ENCODE measurements at places on chromosomes 7 and 10. TPM values are rescaled to one million over a fixed set of nuclear protein-coding genes. Genes with fewer than 3 reads are reported as not detected.

GRCh38 chr7:115047958-115048720 lies 126.2 kb downstream of the MDFIC start:
- DNase-seq, result no peak

Gene IFIT3
- total RNA-seq, result 9.5 TPM

- no peak for DNase-seq
These were observed 35.6 kb upstream of the SLC29A3 start for GRCh38 chr10:71283410-71283809.

- no peak for DNase-seq
These were observed 61.6 kb downstream of the GRK5 start for GRCh38 chr10:119268871-119269506.

Gene GTPBP10
- total RNA-seq, result 27.2 TPM

- DNase-seq, result peak; percentile 57
These were observed 430.8 kb downstream of the PLXNA4 start for GRCh38 chr7:132145466-132145865.

- DNase-seq, result peak; percentile 33
These were observed 28.2 kb downstream of the ZCCHC24 start for GRCh38 chr10:79417266-79417665.

DNA sequence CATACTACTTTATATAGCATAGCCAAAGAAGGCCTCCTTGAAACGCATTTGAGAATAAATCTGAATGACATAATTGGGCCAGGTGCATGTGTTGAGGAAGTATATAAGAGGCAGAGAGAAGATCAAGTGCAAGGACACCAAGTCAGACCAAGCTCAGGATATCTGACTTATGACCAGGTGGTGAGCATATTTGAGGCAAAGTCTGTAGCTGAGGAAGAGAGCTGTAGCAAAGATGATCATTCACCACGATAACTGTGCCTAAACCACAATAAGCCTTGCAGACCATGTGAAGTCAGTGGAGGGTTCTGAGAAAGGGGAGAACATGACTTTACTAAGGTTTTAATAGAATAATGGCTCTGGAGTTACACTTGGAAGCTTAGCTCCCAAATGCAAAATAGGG lies 292.3 kb downstream of the SORCS1 start:
- DNase-seq, result no peak

Gene ST8SIA6
- total RNA-seq, result 1.3 TPM

GRCh38 chr7:117015258-117016184 lies 62.2 kb downstream of the ST7 start:
- DNase-seq, result no peak

DNA sequence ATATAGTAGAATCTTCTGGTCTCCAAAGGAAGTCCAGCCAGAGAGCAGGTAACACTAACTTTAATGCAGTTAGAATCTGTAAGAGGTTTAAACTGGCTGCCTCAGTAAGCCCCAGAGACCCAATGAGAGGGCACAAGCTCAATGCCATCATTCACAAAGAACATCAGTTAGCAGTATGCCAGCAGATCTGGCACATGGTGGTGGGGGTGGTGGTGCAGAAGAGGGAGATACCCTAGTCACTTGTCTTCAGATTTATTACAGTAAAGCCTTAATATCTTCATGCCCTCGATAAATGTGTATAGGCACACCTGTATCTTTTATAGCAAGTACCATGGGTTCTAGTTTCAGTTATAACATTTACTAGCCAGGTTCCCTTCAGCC lies 86.2 kb downstream of the SORBS1 start:
- no peak for DNase-seq

Data from breast epithelium (tissue), 4 donors.